ENCODE measurements at places on chromosomes 6 and 20.

GRCh38 chr20:51654495-51654894, 112.0 kb upstream of the NFATC2 start:
- no peak for DNase-seq

GRCh38 chr6:5486214-5486613, 224.9 kb downstream of the FARS2 start:
- DNase-seq = no peak

DNA sequence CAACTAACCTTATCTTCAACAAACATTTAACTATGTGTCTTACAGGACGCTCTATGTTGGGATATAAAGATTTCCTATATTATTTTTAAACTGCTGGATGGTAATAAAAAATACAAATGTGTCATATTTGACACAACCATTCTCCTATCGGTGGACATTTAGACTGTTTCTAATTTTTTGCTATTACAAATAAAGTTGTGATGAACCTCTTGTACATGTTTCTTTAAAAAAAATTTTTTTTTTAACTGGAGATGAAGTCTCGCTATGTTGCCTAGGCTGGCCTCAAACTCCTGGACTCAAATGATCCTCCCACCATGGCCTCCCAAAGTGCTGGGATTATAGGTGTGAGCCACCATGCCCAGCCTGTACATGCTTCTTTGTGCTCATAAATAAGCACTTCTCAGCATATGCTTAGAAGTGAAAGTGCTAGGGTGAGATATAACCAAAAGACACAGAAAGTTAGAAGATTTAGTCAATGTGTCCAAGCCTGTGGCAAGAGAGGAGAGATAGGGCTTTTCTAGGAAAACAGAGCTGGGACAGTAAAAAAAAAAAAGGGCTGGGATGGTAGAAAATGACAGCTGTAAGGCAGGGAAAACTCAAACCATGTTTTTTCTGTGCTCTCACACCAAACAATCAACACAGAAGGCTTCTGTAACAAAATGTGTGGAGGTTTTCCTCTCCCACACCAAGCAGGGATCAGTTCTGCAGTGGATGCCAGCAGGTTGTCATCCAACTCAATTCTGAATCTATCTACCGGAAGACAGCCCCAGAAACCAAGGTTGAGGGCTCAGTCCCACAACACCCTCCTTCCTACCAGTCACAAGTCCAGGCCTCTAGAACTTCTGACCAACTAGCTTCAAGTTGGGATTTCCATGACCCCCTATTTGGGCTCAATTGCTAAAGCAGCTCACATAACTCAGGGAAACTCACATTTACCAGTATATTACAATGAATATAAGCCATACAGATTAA, 70.0 kb upstream of the SMIM29 start:
- no peak for DNase-seq

DNA sequence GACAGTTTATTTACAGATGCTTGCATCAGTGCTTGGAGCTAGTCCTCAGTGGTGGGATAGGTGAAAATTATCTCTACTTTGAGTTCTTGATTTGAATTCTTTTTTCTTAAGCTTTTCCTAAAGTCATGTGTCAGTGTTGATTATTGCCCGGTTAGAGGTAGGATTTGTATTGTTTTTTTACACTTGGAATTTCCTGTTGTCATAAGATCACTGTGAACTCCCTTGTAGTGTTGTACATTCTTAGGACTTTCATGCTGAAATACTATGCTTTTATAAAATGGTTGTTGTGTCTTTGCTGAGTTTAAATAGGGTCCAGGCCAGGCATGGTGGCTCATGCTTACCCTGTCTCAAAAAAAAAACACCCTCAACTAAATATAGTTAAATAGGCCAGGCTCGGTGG, 20.3 kb downstream of the ASXL1 start:
- DNase-seq = no peak

DNA sequence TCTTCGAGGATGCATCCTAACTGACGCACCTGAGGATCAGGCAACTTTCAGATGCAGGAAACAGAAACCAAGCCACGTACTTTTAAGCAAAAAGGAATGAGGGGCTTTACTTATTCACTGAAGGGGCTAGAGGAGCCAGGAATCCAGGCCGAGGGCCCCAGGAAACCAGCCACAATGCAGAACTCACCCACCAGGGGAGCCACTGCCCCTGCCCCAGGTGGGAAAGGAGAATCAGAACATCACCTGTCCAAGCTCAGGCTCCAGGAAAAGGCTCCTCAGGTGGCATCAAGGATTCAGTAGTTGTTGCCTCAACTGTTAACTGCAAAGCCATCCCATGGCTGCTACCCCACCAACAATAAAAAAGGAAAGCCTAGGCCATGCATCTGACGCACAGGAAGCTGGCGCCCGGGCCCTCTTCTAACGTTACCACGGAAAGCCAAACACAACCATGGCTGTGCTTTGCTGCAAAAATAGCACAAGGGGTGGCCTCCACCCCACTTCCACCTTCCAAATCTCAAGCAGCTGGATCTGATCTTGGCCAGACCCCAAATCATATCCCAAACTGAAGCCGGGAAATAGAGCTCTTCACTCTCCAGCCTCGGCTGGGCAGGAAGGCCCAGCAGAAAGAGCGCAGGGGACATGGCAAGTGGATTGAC, 121.0 kb downstream of the PREX1 start:
- DNase-seq = peak; percentile 65

DNA sequence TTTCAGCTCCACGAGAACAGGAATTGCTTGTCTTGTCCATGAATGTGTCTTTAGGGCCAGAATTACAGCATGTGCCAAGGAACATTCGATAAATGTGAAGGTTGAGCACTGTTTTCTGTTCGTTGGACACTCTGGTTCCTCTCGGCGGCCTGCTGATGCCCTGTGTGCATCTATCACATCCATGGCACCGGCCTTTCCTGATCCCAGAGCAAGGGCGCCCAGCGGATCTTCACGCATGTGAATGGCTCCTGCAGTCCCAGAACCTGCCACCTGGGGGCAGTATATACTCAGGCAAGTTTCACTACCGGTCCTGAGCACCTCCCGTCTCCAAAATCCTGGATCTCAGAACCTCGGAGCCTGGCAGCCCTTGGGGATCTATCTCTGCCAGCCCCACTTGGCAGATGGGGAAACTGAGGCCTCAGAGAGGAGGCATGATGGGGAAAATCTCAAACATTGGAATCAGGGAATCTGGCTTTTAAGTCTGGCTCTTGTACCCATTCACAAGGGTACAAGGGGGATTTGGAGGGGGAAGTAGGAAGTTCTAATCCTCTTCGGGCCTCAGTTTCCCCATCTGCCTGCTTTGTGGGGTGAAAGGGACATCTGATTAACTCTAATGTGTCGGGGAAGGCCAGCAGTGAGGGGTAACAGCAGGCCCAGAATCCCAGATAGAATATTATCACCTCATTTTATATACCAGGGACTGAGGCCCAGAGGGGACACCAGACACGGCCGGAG, 4.3 kb upstream of the CEBPB start:
- DNase-seq = peak; percentile 78

GRCh38 chr20:40777653-40778052, 88.6 kb upstream of the MAFB start:
- no peak for DNase-seq

- DNase-seq = no peak
These were observed 94.8 kb upstream of the PMEPA1 start for GRCh38 chr20:57804470-57805250.

- DNase-seq = no peak
These were observed 22.5 kb downstream of the SPATA2 start for GRCh38 chr20:49892817-49893216.

- DNase-seq = no peak
These were observed 1187.3 kb upstream of the CITED2 start for GRCh38 chr6:140561701-140562100.

DNA sequence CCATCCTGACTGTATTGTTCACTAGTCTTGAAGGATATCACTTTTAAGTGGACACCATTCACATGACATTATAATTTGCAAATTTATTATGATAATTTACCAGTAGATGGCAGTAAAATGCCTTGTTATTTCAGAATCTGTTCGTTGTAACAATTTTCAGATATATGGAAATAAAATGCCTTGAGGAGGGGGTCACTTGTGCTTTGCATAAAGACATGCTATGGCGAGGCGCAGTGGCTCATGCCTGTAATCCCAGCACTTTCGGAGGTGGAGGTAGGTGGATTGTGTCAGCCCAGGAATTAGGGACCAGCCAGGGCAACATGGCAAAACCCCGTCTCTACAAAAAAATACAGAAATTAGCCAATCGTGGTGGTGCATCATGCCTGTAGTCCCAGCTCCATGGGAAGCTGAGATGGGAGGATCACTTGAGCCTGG, 9.0 kb upstream of the NCOA6 start:
- no peak for DNase-seq

- no peak for DNase-seq
These were observed 313.4 kb upstream of the MOCS1 start for GRCh38 chr6:40247516-40248115.

DNA sequence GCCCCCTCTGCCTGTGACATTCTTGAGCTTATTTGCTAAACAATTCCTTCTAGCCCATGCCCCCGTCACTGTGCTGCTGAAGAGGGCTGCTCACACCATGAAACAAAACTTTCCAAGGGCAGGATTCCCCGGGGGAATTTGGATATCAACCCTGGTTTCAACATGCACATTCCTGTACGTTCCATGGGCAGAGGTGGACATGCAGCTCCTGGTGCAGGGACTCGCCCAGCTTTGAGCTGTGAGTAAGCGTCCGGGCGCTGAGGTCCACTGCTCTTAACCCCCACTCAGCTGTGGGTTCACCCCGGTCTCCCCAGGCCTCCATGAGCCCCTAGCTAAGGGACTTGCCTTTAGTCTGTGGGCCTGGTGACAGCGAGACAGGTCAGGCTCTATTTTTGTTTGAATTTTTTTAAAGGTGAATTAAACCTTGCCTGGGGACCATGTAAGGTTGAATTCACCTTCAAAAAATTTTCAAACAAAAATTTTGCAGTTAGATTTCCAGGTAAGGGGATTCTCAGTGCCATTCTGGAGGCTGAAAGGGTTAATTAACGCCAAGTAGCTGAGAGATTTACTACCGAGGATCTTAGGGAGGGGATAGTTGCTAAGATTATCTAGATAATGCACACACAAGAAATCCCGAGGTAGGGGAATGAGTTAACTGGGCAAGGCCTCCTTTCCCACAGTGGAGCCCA, 70.3 kb upstream of the SLC22A23 start:
- DNase-seq = no peak

GRCh38 chr6:150243620-150244314, 100.9 kb downstream of the PPP1R14C start:
- no peak for DNase-seq

DNA sequence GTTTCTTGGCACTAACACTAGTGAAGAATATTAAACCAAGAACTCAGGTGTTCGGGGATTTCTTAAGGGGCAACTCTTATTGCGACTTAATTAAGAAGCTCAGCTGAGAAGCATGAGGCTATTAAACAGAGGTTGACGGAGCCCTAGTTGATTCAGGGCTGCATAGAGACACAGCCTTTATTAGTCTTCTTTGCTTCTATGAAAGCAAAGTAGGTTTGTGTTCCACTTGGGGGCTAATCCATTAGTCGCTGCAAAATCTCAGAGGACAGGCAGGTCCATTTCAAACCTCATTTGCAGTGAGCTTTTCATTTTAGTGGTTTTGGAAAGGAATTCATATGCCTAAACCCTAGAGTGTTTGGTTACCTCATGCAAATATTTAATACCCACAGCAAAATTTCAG, 506.6 kb upstream of the SULF2 start:
- DNase-seq = no peak

GRCh38 chr20:63698739-63699465, 2.5 kb downstream of the TNFRSF6B start:
- no peak for DNase-seq

DNA sequence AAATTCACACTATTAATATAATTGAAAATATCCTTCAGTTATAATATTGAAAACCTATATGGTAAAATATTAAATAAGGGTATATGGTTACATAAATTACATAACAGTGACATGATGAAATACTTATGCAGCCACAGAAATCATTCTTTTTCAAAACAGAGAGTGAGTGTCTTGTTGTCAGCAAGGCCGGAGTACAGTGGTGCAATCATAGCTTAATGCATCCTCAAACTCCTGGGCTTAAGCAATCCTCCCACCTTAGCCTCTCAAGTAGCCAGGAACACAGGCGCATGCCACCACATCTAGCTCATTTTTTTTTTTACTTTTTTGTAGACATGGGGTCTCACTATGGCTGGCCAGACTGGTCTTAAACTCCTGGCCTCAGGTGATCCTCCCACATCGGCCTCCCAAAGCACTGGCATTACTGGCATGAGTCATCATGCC, 40.4 kb downstream of the FAM8A1 start:
- DNase-seq = no peak
